ENCODE measurements at places on chromosomes 4 and X. TPM values are rescaled to one million over a fixed set of nuclear protein-coding genes. Genes with fewer than 3 reads are reported as not detected.
A peak's percentile ranks its signal among the peaks of the same experiment; 100 is the strongest.

- no peak overlapping the region for H3K27ac ChIP-seq
- peak; percentile 37 for DNase-seq
- H3K4me1 ChIP-seq = no peaks in the 10 kb centered on the region
- no peaks in the 10 kb centered on the region for H3K36me3 ChIP-seq
Measured at GRCh38 chr4:53688186-53688790, 97.0 kb upstream of the LNX1 start.

DNA sequence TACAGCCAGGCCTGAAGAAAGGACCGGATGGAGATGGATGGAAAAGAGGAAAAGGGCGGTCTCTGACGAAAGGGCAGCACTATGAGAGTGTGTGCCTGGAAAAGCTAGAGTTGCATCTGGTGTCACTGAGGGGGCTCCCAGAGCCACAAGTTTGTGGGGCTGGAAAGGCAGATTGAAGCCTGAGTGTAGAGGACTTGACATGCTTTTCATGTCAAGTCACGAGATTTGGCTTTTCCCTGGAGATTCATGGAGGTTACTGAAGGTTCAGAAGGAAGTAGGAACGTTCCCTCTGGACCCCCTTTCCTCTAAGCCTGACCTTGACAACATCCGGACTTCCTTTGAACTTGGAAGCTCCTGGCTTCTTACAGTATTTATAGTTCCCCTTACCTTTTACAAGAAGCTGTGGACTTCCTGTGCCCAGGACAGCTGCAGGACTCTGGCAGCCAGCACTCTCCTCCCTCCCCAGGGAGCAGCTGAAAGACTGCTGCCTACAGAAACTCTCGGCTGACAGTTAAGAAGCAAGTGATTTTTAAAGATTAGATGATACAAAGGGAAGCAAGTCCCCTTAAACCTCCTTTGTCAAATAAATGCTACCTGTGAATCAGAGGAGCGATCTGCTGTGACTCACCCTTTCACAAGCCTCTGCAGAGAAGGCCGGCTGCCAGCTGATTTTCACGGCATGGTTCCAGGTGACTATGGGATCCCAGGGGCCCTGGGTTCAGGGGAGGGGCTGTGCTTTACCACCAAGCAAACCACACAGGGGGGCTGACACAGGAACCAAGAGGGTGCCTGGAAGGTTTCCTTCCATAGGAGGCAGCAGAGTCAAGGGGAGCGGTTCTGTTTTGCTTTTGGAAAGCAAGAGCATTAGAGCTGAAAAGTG is 72.9 kb upstream of the STIM2 start:
- peaks cover 5% of the 10 kb centered on the region for H3K36me3 ChIP-seq
- no peak overlapping the region for H3K27ac ChIP-seq
- no peak overlapping the region for H3K4me3 ChIP-seq
- peaks cover 8% of the 10 kb centered on the region for H3K4me1 ChIP-seq

DNA sequence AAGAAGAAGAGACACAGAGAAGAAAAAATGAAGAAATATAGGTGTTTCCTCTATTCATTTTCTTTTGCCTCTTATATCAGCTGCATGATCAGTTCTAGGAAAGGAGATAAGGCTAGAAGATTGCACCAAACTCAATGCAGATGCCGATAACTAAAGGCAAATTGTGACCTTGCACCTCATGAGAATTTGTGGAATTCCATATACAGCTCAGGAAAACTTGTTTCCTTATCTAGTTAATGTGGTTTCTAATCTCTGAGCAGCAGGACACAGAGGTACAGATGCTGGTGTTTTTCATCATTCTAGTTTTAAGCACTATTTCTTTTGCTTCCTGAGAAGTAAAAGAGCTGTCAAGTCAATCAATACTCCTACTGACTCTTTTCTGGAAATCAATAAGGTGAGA is 104.6 kb upstream of the NWD2 start:
- H3K27ac ChIP-seq = no peak overlapping the region
- no peak for DNase-seq
- H3K4me1 ChIP-seq = no peaks in the 10 kb centered on the region
- H3K27me3 ChIP-seq = no peaks in the 10 kb centered on the region

ANXA10 gene
- total RNA-seq = not detected
